Dorsolateral prefrontal cortex (tissue), 122 donors: ENCODE measurements at places on chromosomes 1 and 21.

- no peak for DNase-seq
Observed at GRCh38 chr1:25083481-25084345, 148.6 kb downstream of the SYF2 start.

DNA sequence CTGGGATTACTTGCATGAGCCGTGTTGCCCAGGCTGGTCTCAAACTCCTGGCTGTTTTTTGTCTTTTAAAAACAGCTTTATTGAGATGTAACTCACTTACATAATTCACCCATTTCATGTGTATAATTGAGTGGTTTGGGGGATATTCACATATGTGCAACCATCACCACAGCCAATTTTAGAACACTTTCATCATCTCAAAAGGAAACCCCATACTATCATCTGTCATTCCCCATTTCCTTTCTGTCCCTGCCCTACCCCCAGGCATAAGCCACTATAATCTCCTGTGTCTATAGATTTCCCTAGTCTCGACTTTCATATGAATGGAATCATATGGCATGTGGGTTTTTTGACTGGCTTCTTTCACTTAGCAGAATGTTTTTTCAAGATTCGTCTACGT is 43.3 kb downstream of the GPR137B start:
- no peak for DNase-seq

- DNase-seq, result no peak
Observed at GRCh38 chr1:245800901-245801605, 646.3 kb downstream of the KIF26B start.

- DNase-seq, result no peak
Observed at GRCh38 chr1:154465621-154466195, 36.3 kb upstream of the TDRD10 start.

DNA sequence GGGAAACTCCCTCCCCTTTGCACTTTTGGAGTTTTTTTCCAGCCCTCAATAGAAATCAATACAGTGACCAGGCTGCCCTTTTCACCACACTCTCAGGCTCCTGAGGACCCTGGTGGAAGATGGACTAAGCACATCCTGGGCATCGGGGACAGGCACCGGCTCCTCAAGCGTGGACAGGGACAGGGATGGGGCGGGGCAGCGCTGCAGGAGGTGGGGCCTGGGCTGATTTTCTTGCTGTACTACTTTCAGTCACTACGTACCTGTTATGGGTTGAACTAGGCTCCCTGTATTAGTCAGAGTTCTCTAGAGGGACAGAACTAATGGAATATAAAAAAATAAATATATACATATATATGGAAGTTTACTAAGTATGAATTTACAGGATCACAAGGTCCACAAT is 2.5 kb downstream of the MX2 start:
- no peak for DNase-seq

- no peak for DNase-seq
Observed at GRCh38 chr21:27362249-27362648, 395.4 kb upstream of the ADAMTS5 start.

GRCh38 chr1:207659545-207660153 is 14.7 kb downstream of the CR1L start:
- DNase-seq, result no peak

DNA sequence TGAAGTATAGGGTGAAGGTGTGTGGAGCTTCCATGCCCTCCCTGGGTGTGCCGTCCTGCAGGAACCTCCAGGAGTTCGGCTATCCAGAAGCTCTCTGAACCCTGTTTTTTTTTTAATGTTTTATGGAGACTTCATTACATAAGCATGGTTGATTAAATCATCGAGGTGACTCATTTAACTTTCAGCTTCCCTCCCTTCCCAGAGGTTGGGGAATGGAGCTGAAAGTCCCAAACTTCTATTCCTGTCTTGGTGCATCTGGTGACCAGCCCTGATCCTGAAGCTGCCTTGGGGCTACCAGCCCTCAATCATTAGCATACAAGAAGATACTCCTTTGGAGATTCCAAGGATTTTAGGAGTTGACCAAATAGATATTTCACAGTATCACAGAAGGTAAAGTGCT is 9.5 kb downstream of the RRP15 start:
- no peak for DNase-seq

- DNase-seq, result no peak
Observed at GRCh38 chr1:198788561-198789064, 149.8 kb downstream of the PTPRC start.

GRCh38 chr1:108609483-108610049 is 49.7 kb downstream of the EEIG2 start:
- no peak for DNase-seq

DNA sequence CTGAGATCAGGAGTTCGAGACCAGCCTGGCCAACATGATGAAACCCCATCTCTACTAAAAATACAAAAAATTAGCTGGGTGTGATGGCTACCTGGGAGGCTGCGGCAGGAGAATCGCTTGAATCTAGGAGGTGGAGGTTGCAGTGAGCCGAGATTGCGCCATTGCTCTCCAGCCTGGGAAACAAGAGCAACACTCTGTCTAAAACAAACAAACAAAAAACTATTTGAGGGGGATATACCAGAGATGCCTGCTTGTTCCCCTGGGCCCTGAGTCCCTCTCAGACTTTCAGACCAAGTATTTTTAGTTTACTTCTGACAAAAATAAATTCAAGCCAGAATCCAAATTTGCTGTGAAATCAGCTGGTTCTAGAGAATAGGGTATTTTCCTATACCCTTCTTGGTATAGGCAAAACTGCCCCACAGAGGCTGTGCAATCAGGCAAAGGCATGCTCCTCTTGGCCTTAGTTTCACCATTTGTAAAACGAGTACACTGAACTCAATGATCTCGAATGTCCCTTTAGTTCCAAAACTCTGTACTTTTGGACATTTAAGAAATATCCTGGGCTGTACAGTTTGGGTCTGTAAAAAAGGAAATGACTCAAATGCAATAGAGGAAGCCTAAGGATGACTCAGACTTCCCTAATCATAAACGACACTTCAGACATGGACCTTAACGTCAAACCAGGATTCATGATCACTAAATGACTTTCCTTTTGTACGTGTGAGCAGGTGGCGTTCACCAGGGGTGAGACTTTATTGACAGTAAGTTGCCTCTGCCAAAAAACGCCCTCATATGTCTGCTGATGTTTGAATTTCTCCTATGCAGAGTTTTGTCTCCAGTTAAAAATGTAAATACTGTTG is 16.1 kb downstream of the ENSA start:
- DNase-seq, result no peak

- DNase-seq, result no peak
Observed at GRCh38 chr1:101820071-101820470, 176.7 kb downstream of the OLFM3 start.

DNA sequence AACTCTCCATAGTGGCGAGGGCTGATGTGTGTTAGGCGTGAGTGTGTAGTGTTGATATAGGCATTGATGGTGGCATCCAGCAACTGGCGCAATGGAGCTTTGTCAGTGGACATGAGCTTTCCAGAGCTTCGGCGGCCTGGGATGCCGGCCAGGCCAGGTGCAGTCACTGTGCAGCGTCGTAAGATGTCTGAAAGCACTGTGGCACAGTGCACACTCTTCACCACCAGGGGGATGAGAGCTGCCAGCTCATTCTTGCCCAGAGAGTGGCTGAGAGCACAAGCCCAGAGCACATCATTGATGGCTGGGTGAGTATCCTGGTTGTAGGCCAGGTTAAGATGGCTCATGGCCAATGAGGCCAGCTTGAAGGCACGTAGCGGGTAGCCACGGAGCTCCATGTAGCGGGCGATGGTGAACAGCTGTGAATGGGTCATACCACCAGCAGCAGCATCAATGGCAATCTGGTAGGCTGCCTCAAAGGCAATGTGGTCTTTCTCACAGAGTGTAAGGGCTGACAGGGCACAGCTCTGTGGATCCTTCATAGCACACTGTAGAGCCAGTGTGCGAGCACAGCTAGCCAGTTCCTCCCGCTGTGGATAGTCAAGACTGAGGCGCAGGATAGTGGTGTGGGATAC is 6.7 kb downstream of the UROD start:
- peak; percentile 74 for DNase-seq

- DNase-seq, result no peak
Observed at GRCh38 chr1:160756849-160757201, 17.8 kb downstream of the SLAMF7 start.

DNA sequence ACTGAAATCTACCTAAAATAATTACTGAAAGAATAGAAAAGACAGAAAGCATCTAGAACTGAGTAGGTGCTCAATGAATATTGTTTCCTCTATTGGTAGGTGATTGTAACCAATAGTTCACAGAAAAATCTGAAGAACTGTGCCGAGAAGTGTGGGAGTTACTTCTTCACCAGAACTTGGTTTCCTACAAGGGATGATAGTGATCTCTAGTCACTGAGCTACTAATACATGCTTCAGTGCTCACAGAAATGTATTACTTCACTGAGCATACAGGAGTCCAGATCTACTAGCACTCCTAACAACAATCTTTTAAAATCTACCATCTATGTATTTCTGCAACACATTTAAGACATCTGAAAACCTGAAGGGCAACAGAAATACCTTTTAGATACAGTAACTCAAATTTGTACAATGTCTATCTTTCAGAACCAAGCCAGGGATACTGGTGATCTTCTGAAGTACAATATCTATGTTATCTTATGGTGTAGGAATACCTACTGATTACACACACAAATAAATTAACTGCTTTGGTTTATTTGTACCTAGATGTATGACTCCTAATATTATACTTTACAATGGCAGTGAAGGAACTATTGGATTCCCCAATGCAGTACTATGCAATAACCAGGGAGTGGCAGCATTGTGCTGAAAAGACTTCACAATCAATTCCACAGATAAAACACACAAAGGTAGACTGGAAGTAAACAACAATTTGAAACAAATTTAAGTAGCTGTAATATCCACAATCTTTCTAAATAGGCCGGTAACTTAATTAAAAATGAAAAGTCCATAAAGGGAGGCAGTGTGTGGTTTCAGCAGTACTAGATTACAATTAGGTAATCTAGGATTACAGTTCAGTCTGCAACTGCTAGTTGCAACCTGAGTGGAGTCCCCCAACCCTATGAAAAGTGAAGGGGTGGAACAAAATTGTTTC is 243.0 kb downstream of the SLC45A1 start:
- no peak for DNase-seq

GRCh38 chr1:78718566-78718965 is 68.9 kb downstream of the IFI44 start:
- no peak for DNase-seq

- DNase-seq, result peak; percentile 53
Observed at GRCh38 chr1:9101510-9102146, 27.3 kb downstream of the GPR157 start.

DNA sequence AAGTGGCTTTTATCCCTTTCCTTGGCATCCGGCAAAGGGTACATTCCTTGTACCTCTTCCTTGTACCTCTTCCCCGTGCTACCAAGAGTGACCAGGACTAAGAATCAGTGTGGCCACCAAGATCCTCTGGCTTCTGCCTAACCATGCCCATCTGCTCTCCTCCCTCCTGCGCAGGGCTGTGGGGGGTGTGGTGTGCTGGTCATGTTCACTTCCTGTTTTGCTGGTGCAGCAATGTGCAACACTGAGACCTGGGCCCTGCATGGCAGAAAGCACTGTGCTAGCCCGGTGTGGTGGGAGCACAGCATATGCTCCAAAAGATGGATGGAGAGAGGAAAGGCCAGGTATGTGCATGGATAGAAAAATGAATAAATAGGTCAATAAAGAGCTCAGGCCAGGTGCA is 33.3 kb upstream of the TENT5C start:
- no peak for DNase-seq

GRCh38 chr1:91026320-91026719 is 4.5 kb upstream of the ZNF644 start:
- no peak for DNase-seq

- no peak for DNase-seq
Observed at GRCh38 chr21:17598437-17598836, 14.3 kb downstream of the BTG3 start.

GRCh38 chr1:109793486-109794318 is 30.0 kb upstream of the EPS8L3 start:
- DNase-seq, result no peak

- DNase-seq, result no peak
Observed at GRCh38 chr1:235649368-235650163, at the start of gene GNG4. Gene GNG4 (minus strand): TSS chr1:235649784. CDS start chr1:235583838, 65,946 bp downstream.

DNA sequence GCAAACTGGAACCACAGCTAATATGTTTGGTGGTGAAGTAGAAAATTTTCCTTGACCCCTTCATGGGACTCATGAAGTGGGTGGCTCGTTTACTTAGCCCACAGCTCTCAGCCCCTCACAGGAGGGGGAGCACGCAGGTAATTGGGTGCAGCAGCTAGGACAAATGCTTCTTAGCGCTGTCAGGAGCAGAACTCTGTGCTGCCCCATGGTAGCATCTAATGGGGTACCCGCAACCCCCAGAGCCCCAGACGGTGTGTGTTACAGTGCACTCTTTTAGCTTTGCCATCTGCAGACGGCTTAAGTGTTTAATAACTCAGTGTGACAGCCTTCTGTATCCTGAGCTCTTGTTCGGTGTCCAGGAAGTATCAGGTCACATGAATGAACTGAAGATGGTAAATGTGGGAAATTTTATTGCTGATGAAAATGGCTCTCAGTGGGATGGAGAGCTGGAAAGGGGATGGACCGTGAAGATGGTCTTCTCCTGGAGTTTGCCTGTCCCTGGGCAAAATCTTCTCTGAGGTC is 189.6 kb upstream of the ZRANB2 start:
- DNase-seq, result no peak

- no peak for DNase-seq
Observed at GRCh38 chr1:97787231-97787630, 133.6 kb downstream of the DPYD start.

GRCh38 chr1:201982082-201982622 is 296 bp upstream of the RNPEP start:
- peak; percentile 79 for DNase-seq

GRCh38 chr1:147204080-147204479 is 21.1 kb downstream of the FMO5 start:
- DNase-seq, result no peak

DNA sequence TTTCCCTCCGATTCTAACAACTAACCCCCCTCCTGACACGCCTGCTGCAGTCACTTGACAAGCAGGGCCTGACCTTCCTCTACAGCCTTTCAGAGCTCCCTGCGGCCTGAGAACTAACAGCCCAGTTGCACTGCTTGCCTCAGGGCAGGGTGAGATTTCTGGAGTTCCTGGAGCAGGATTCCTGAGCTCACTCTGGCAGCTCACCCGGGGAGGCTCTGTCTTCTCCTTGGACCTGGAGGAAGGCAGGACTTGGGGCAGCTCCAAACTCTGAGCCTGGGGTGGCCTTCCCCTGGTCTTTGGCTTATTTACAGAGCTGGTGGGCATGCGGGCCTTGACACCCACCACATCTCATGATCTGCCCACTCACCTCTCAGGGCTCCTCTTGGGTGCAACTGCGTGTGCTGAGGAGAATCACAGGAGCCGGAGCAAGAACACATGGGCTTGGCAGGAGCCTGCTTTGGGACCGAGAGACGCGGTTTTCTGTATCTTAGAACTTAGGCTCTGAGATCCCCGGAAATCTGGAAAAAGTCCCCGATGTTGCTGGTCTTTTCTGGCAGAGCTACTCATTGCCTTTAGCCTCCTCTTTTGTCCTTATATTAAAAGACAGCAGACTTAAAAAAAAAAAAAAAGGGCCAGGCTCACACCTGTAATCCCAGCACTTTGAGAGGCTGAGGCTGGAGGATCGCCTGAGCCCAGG is 13.1 kb upstream of the SLC25A34 start:
- DNase-seq, result no peak

GRCh38 chr21:28729887-28730286 is 262.8 kb downstream of the LTN1 start:
- DNase-seq, result no peak

GRCh38 chr1:24963099-24963872 is 33.2 kb upstream of the RUNX3 start:
- DNase-seq, result no peak
